ENCODE measurements at places on chromosomes 5 and 9.

GRCh38 chr5:163758283-163758711 is 252.9 kb downstream of the MAT2B start:
- no peak for DNase-seq

- peak; percentile 98 for DNase-seq
These were observed 61.3 kb downstream of the RAPGEF1 start for GRCh38 chr9:131678499-131679111.

DNA sequence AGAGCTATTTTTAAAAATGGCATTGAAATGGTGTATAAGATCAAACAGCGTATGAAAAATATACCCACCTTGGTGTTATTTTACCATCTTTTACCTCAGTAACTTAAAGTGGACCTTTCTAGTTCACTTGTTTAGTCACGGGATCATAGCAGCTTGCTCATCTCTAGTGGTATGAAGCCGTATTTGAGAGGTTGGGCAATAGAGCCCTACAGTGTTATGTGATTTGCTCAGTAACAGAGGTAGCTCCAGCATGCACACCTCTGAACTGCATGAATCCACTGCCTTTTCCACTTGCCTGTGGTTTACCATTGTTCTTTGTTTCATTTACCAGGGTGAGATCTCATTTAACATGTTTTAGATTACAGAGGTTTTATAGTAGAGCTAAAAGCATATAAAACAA is 134.4 kb downstream of the ATG10 start:
- DNase-seq: no peak

DNA sequence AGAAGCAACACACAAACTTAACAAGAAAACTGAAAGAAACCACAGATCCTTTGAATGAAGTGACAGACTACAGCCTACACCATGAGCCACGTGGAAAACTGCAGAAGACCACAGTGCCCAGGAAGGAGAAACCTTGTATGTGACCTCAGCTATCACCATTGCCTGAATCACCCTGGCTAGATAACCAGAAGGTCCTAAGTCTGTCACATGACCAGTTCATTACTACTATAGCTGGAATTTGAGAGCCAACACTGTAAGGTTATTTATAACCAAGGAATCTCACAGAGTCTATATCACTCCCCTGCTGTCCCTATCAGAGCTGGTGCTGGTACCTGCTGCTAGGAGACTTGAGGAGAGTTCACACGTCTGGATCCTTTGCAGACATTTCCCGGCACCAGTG is 90.3 kb upstream of the FBXL17 start:
- no peak for DNase-seq

- peak; percentile 66 for DNase-seq
These were observed 44.3 kb downstream of the SLC28A3 start for GRCh38 chr9:84296146-84296843.

DNA sequence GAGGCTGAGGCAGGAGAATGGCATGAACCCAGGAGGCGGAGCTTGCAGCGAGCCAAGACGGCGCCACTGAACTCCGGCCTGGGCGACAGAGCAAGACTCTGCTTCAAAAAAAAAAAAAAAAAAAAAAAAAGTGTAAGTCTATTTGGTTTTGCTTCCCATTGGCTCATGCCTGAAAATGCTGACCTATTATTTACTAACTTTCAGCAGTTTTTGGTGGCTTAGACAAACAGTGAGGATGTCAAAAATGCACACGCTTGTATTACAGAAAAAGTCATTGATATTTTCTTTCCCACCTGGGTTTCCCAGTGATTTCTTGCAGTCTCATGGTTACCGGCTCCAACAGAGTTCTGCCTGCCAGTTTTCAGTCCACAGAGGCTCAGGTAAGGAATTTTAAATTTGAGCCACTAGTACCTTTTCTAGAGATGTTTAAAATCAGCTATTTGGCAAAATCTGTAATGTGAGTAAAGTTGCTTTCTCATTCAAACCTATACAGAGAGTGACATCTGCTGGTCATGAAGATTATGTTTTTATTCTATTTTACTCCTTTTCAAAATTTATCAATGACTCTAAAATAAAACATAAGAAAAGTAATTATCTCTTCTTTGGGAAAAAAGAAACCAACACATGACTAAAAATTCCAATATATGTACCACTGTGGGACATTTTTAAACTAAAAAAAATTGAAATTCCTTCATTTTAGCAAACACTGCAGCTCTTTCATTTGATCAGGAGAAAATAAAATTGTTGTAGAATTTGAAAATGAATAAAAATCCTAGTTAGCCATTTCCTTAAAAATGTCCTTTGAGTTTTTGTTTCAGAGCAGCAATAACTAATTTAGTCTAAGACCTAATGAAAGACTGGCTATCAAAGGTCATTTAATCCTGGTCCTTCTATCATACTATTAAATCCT is 8.8 kb downstream of the FAM200C start:
- DNase-seq: peak; percentile 44

Data from osteoblast (primary cell).